ENCODE measurements at places on chromosomes 1 and 21.

DNA sequence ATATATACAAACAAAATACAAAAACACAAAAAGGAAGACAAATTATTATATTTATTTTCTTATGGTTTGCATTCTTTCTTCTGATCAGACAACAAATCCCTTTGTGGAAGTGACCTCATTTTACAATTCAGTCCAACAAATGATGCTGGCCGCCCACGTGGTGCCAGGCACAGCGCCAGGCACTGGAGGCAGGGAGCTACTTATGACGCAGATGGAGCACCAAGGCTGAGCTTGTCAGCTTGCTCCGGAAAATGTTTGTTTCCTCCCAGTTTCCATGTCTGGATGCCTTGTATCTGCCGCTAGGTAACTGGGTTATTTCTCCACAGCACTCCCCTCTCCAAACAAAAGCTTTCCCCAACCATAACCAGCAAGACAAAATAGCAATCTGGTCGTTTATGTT lies 30.7 kb upstream of the CD34 start:
- DNase-seq: peak; percentile 14

DNA sequence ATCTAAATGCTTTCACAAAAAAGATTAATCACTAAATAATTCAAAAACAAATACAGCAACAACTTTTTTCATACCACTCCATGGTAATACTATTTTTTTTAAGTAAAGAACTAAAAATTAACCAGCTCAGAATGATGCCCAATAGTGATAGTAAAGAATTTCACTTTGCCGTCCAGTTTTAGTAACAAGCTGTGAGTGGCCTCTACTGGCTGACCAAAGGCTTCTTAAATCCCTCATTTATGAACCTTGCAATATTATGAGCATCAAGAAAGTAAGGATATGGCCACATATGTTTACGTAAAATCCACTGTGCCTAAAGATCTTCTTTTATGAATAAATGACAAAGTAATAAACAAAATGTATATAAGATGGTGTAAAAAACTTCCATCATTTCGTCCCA lies 108.6 kb downstream of the GPATCH2 start:
- DNase-seq: no peak

GRCh38 chr1:88462488-88463261 lies 221.4 kb upstream of the PKN2 start:
- DNase-seq: no peak

DNA sequence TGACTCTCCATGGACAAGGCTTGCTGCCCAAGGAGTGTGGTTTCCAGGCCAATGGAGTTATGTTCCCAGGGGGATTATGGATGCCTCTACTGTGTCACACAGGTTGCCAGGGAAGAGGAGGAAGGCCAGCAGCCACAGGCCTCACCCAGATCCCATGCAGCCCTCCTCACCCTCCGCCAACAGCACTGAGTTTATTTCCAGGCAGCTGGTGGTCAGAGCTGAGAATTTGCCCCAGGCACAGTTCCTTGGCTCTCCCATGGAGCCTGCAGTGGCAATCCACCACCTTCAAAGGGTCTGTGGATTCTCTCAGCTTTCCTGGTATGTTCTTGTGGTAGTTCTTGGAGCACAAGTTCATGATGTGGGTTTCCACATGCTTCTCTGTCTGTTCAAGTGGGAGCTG lies 79.2 kb downstream of the NTNG1 start:
- DNase-seq: no peak

DNA sequence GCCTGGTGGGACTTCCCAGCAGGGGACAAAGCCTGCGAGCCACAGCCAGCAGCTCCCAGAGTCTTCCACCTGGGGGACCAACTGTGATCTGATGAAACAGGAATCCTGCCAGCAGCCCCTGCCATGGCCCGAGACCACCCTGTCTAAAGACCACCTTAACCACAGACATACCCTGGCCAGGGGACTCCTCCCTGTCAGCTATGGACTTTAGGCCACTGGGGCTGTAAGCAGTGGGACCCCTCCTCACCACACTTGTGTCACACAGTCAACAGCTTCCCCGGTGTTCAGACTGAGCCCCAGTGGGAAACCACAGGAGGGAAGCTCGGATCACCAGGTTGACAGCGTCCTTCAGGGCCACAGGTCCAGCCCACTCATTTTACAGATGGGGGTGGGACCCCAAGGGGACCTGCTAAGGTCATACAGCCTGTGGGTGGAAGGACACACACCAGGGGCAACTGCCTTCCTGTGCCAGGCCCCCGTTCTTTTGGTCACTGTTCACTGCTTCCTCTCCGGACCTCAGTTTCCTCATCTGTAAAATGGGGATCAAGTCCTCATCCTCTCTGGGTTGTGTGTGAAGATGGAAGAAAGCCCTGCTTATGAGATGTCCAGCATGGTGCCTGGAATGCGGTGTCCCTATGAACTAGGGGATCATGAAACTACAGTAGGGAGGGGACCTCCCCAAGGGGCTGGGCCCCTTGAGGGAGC lies 11.4 kb downstream of the EPHA2 start:
- no peak for DNase-seq

- no peak for DNase-seq
Measured at GRCh38 chr21:45264912-45265515, 22.7 kb downstream of the POFUT2 start.

- no peak for DNase-seq
Measured at GRCh38 chr1:36161641-36162531, 5.9 kb downstream of the MAP7D1 start.

DNA sequence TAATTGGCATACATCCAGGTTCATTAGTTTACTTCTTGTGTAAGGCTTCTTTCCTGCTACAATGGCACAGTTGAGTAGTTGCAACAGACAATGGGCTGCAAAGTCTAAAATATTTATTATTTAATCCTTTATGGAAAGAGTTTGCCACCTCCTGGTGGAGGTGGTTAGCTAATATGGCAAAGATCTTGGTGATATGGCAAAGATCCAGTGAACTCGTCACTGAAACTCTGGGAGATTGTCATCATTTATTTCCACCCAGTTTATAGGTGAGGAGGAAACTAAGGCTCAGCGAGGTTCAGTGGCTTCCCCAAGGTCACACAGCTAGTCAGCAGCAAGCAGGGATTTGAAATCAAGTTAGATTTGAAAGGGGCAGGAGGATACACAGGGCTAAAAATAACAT lies 16.1 kb upstream of the IFFO2 start:
- DNase-seq: no peak

DNA sequence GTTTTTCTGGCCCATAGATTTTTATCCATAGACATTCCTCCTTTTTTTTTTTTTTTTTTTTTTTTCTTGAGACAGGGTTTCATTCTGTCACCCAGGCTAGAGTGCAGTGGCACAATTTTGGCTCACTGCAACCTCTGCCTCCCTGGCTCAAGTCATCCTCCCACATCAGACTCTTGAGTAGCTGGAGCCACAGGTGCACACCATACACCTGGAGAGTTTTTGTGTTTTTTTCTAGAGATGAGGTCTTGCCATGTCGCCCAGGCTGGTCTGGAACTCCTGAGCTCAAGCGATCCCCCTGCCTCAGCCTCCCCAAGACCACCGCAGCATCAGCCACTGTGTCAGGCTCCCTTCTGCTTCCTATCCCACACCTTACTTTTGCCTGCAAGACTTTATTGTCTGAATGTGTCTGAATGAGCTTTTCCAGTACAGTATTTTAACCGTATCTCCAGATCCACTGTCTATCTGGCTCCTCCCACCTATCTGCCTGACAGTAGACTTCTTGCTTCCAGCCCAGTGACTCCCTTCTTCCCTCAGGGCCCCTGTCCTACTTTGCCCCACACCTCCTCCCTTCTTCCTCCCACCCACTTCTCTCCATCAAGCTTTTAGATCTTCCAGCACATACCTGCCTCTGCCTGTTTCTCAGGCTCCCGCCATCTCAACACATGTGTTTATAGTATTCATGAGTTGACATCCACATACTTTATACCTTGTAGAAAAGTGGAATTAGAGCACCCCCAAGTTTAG lies 6.1 kb downstream of the C1orf21 start:
- no peak for DNase-seq

GRCh38 chr1:175158170-175158591 lies 34.4 kb downstream of the KIAA0040 start:
- no peak for DNase-seq

- DNase-seq: no peak
Measured at GRCh38 chr1:107653005-107653404, 312.0 kb downstream of the VAV3 start.

DNA sequence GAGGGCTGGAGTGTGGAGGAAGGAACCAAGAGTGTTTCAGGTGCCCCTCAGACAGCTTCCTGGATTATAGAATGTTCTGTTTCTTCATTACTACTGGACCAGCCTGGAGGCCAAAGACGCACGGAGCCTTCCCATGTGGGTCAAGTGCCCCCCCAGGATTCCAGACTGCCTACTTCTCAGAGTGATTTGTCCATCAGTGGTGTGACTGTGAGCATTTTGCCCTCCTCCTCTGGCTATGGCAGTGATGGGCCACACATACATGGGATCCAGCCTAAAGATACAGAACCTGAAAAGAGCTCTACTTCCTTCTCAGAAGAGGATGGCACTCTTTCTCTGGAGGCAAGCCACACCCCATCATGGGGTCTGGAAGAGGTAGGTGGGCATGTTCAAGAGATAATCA lies 64.9 kb downstream of the MACF1 start:
- DNase-seq: no peak

DNA sequence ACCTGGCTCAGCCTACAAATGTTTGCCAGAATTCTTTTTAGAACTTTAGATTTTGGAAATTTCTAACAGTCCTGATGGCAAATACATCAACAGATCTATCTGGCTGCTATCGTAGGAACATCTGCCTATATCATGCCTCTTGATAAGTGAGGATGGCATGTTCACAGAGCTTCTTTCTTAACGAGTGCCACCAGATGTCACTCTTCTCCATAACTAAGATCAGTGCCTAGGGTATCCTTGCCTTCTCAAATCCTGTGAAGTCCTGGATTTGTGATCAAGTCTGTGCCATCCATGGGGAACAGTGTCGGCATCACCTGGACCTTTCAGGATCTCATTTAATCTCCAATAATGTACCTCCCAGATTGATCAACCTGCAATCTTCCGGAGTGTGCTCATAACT lies 36.5 kb upstream of the CD5L start:
- peak; percentile 11 for DNase-seq

DNA sequence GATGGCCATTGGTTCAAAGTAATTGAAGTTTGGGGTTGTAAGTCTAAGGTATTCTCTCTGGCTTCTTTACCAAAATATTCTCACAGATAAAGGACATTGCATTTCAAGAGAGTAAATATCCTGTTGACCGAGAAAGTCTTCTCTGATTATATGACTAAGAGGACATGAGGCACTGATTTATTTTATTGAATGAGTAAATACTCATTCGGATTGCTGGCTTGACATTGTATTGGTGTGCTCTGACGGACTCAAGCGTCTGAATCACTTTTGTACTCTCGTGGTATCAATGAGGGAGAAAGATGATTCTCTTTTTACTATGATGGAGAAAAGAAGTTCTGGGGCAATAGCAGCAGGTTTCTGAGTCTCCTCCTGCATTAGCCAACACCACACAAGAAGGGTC lies 205.3 kb upstream of the RRP15 start:
- no peak for DNase-seq

- DNase-seq: peak; percentile 99
Measured at GRCh38 chr21:42120101-42120902, 49.2 kb downstream of the UMODL1 start.

DNA sequence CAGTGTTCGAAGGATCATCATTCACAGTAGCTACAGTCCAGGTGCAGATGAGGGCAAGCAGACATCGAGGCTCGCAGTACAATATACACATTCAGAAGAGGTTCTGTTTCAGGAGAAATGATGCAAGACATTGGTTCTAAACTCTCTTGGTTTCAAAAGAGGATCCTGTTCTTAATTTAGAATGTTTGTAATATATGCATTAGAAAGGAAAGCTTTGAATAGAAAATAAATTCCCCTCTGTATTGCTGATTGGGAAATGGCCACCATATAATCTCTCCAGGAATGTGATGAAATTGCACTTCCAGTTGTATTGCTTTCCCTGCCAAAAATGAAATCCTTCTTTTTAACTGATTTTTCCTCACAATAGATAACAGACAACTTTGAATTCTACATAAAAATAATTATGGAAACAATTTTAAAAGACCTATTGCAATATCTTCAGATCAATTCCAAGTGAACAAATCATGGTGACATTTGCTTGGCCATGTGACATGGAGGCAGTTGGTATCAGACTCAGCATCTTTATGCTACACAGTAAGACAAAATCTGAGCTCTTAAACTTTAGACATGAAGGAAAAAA lies 27.6 kb upstream of the SIPA1L2 start:
- no peak for DNase-seq

DNA sequence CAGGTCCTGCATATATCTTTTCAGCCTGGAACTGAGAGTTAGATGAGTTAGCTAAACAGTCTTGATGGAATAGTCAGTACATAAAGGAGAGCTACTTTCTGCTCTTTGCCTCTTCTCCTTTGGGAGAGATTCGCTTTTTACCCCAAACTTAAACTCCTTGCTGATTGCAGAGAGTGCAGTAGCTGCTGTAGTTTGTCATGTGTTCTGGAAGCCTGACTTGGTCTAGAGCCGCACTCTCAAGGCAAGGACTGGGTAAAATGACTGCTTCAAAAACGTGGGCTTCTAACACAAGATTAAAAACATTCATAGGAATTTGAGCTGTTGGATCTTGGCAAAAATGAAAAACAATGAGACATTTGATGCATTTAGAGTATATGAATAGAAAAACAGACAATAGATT lies 351.6 kb downstream of the RYR2 start:
- no peak for DNase-seq
